Nucleus accumbens (tissue), 56 donors: ENCODE measurements at places on chromosomes 6 and 20.

GRCh38 chr6:167690931-167691330 is 135.8 kb upstream of the AFDN start:
- no peak for DNase-seq

DNA sequence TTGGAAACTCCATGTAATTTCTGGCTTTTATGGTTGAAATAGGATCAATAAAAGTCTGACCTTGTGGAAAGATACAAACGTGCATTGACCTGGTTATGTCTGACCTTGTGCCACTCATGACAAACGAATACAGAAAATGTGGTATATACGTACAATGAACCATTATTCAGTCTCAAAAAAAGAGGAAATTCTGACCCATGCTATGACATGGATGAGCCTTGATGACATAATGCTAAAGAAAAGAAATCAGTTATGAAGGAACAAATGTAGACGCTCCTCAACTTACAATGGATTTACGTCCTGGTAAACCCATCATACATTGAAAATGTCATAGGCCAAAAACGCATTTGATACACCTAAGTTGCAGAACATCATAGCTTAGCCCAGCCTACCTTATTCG is 309.7 kb upstream of the SULF2 start:
- no peak for DNase-seq

DNA sequence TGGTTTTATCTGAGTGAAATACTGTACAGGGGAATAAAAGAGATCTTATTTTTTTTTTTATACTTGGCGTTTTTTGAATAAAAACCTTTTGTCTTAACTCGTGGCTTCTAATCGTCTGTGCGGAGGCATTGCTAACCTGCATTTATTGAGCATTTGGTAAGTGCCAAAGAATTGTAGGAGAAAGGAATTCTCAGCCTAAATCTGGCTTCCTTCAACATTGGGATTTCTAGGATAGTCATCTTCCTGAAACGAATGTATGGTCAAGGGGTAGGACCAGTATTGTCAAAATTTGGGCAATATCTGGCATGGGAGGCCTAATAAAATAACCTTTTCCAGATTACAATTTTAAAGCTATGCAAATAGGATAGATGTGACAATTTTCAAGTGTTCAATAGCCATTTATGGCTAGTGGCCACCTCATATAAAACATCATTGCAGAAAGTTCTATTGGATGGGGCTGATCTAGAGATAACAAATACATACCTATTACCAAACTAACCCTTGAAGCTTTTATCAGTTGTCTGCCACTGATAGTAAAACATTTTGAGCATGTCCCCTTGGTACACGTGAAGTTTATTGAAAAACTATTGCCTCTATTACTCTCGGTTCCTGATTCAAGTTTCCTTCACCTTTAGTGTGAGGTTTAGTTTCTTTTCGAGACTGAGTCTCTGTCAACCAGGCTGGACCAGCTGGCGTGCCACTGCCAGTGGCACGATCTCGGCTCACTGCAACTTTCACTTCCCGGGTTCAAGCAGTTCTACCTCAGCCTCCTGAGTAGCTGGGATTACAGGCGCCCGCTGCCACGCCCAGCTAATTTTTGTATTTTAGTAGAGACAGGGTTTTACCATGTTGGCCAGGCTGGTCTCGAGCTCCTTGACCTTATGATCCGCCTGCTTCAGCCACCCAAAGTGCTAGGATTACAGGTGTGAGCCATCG is 5.6 kb downstream of the PIM1 start:
- no peak for DNase-seq

DNA sequence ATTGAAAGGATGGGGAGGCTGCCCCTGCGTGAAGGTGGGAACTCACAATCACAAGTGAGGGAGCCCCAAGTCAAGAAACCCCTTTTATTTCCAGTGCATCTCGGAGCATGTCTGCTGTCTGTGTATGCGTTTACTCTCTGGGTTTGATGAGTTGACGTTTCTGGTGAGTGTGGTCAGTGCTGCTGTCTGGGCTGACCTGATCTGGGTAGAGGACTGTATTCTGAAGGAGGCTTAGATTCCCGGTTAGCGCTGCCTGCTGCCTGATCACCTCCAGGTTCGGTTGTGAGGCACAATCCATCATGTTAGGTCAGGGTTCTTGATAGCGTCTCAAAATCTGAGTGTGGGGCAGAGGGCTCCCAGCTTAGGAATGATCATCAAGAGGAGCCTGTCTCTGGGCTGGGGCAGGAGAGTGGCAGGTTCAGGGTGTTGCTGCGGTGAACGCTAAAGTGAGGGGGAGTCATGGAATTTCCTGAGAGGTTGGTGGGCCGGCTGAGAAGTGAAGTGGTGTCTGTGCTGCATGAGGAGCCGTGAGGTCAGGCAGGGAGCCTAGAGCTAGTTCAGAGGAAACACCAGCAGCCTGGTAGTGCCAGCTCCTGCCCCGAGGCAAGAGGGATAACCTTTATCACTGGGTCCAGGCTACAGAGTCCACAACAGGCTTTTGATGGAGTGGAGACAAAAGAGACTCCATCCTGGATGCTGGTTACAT is 225.3 kb upstream of the CST7 start:
- DNase-seq: no peak

DNA sequence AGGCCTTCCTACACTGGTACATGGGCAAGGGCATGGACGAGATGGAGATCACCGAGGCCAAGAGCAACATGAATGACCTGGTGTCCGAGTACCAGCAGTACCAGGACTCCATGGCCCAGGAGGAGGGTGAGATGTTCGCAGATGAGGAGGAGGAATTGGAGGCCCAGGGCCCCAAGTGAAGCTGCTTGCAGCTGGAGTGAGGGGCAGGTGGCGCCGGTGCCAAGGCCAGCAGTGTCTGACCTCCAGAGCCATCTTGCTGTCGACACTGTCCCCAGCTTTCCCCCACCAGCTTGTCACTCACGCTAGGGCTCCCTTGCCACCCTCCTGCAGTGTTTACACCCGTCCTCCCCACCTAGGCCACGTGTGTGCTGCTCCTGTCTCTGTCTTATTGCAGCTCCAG is 12.2 kb downstream of the GABRR2 start:
- DNase-seq: no peak

- no peak for DNase-seq
Observed at GRCh38 chr6:167870321-167870720, 43.6 kb downstream of the AFDN start.

- DNase-seq: no peak
Observed at GRCh38 chr6:27280540-27281000, 31.5 kb downstream of the POM121L2 start.

- DNase-seq: no peak
Observed at GRCh38 chr6:149924933-149925252, 2.0 kb upstream of the RAET1G start.

DNA sequence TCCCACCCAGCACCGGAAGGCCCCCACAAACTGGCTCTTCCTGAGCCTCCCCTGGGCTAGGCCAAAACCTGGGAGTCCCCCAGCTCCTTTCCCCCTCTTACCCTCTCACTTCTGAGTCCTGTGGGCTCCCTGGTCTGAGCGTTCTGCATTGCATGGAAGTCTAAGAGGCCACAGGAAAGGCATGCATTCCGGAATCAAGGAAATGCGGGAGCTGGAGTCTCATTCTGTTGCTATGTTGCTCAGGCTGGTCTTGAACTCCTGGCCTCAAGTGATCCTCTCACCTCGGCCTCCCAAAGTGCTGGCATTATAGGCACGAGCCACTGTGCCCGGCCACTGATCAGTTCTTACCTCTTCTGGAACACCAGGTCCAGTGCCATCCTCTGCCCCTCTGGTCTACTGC is 45.9 kb downstream of the UBE2V1 start:
- no peak for DNase-seq

- DNase-seq: no peak
Observed at GRCh38 chr6:2980465-2980855, 9.1 kb upstream of the SERPINB6 start.

GRCh38 chr6:8182902-8183665 is 80.7 kb upstream of the EEF1E1 start:
- DNase-seq: no peak
